ENCODE measurements at places on chromosomes 5 and 9.

- no peak for DNase-seq
Observed at GRCh38 chr5:98464737-98465330, 308.6 kb upstream of the RGMB start.

DNA sequence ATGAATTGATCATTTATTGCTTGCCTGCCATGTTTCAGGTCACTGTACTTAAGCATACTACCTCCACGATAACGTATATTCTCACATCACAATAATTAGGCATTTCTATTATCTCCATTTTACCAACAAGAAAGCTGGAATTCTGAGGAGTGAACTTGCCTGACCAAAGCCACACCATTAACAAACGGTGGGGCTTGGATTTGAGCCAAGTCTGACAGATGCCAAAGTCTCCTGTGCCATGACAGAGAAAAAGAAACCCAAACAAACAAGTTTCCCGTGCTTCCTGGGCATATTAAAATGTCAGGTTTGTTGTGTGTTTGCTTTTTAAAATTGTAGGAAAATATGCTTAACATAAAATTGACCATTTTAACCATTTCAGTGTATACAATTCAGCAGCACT lies 40.8 kb upstream of the KCNV2 start:
- DNase-seq, result no peak

DNA sequence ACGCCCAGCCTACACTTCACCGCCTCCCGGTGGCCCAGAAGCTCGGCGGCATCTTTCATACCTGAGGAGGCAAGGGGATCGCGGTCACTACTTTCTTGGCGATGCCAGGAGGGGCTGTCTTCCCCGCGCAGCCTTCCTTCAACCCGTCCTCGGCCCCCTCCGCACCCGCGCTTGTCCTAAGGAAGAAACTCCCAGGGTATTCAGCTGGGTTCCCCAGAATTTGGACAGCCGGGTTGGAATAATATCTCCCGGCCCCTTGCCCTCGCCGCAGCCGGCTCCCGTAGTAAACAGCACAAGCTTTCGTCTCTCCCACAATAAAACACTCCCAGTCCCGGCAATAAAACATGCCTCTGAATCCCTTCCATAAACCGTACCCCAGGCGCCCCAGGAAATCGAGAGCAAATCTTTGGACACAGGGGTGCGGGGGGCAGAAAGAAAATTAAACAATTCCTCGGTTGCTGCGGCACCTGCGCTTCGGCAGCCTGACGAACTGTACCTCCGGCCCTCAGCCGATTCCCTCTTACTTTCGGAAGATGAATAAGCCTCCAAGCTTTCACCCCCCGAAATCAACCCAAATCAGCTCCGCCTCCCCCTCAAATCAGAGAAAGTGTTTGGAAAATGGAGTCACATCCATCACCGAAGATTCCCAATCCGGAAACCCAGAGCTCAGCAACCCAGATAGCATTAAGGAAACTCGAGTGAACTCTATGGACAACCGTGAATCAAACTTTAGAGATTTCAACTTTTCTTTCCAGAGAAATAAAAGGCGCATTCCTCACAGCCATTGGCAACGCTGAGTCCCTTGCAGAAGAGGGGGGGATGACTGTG lies 1.1 kb downstream of the OTP start:
- DNase-seq, result no peak

DNA sequence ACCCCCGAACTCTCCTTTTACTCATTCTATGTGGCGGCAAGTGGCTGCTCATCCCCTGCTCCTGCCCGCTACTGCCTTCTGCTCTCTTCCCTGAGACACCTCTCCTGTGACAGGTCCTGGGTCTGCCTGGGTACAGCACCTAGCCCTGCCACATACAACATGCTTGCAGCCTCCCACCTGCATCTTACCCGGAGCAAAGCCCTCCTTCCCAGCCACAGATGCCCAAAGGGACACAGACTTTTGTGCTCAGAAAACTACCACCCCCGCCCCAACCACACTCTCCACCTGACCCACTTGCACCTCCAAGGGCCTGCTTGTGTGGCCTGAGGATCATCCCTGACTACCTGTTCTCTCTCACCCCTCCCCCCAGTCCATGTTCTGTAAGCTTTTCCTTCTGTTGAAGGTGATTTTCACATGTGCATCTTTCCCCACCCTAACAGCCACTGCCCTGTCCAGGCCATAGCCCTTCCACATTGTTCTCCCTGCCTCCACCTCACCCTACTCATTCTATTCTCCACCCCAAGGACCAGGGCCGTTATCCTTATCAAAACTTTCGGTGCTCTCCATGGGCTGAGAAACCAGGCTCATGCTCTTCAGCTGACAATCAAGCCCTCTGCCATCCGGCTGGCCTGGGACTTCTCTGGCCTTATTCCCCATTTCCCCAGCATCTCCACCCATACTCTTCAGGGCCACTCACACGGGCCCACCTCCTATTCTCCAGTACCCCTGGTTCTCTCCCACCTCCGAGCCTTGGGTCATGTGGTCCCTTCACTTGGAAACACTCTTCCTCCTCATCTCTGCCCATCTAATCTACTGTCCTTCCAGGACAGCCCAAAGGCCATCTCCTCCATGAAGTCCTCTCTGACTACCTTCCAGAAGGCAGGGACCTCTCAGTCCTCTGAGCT lies 46.4 kb upstream of the ALDH1B1 start:
- DNase-seq, result no peak

DNA sequence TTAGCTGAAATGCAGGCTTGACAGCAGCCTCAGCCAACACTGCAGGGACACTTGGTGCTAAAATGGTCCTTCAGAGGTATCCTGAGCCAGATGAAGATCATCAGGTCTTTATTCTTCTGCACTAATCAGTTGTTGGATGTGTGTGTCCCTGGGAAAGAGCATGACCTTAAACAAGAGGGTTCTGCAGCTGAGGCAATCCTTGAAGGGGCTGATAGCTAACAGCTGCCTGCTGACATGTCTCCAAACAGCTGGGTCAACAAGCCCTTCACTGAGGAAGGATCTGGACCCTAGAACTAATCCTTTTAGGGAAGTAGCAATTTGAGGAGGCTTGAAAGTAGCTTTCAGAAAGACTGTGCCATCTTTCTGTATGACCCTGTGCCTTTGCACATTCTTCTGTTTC lies 376.3 kb upstream of the ACTBL2 start:
- DNase-seq, result no peak

DNA sequence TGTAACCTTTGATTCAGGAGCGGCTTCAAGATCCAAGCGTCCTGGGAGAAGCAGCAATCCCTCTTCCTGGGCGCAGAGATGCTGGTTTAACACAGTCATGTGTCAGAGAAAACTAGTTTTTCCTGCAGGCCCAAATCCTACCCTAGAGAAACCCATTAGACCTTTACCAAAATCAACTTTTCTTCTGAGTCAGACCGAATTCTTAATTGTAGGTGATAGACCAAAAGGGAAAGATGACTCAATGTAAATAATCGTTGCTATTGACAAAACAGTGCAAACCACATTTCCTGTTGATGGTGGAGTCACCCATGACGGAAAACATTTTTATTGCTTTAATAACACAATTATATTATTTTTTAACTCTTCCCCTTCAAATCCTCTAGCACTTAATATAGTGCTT lies 40.1 kb downstream of the SLC1A1 start:
- no peak for DNase-seq

GRCh38 chr5:143685246-143685815 lies 126.6 kb upstream of the HMHB1 start:
- no peak for DNase-seq

DNA sequence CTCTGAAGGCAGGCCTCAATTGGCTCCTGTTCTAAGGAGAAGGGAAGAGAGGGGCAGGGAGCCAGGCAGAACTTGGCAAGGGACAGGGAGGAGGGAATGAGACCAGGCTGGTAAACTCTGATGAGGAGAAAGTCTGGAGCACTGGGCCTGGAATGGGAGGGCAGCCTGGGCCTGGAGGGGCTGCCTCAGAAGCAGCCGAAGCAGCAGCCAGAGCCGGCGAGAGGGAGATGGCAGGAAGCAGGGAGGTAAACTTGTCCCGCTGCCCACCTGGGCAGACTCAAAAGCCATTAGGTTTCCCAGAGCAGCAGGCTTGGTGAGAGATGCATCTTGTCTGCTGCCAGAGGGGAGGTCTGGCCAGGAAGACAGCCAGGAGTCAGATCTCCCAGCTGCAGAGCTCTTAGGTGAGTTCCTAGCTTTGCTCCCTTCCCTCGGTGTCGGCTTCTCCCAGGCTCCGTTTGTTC lies 37.0 kb upstream of the CRB2 start:
- no peak for DNase-seq

GRCh38 chr5:121993191-121993590 lies 31.4 kb downstream of the SRFBP1 start:
- DNase-seq, result no peak

- DNase-seq, result no peak
Observed at GRCh38 chr5:144173766-144174165, 3.1 kb downstream of the KCTD16 start.

- no peak for DNase-seq
Observed at GRCh38 chr9:14423815-14424261, 109.9 kb upstream of the NFIB start.

DNA sequence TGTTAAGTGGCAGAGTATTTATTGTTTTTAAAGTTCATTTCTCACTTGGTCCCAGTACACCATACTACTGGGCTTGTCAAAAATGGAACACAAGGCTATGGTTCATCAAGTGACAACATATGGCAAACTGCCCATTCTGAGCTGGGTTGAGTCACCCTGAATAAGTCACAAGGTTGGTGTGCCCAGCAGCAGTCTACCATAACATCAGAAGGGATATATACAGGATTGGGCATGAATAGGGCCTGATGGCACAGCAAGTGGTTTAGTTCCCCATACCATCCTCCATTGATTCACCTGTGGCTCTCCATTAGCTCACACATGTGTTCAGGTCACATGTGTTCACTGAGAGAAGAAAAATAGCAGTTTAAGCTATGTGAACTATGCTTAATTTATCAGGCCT lies 249.8 kb upstream of the PRDM9 start:
- no peak for DNase-seq

DNA sequence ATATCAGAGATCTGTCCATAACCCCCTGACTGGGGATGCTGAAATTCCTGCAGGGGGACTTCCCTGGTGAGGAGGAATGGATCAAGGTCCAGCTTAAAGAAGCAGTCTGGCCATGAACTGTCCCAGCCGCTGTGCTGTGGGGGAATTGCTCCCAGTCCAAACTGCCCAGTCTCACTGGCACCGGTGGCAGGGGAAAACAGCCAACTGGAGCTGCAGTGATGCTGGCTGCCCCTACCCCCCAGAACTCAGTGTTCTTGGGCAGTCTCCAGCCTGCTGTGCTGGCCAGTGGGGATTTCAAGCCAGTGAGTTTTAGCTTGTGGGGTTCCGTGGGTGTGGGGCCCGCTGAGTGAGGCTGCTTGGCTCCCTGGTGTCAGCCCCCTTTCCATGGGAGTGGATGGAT lies 306.5 kb upstream of the RPS23 start:
- no peak for DNase-seq
